ENCODE measurements at places on chromosomes 5 and 9.

DNA sequence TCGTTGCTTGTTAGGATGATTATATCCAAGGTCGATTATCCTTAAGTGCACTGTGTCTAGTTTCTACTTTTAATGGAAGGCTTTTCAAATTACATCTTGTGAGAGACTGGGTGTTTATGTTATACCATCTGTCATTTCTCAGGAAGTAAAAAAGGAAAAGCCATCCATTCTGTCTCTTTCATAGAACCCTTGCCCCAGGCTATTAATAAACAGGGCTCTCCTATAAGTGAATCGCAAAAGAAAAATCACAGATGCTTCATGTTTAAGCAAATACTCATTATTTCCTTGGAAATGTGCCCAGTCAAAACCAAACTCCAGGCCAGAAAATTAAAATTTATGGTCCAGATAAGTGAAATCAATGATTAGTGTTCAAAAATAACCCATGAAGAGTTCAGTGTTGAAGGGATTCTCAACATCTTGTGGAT, 58.1 kb downstream of the STARD4 start:
- DNase-seq, result no peak

GRCh38 chr9:122221183-122221811, 7.5 kb downstream of the LHX6 start:
- DNase-seq, result no peak

- no peak for DNase-seq
Observed at GRCh38 chr9:76358628-76359280, 35.5 kb downstream of the RFK start.

DNA sequence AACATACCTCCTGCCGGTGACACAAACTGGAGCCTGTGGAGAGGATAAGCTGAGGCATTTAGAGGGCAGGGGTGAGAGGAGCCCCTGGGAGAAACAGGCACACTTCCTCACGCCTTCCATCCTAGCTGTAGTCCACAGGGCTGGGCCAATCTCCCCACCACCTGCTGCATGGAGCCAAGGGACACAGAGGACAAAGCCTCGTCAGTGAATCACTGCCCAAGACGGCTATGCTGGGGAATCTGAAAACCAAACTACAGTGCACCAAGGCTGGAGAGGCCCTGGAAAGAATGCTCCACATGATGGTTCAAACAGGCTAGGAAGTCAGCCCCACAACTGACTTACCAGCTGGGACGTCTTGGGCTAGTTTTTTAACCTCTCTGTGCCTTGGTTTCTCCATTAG, 57.0 kb downstream of the SHB start:
- DNase-seq, result no peak

GRCh38 chr9:129075996-129076639, 4.8 kb upstream of the DOLPP1 start:
- no peak for DNase-seq

DNA sequence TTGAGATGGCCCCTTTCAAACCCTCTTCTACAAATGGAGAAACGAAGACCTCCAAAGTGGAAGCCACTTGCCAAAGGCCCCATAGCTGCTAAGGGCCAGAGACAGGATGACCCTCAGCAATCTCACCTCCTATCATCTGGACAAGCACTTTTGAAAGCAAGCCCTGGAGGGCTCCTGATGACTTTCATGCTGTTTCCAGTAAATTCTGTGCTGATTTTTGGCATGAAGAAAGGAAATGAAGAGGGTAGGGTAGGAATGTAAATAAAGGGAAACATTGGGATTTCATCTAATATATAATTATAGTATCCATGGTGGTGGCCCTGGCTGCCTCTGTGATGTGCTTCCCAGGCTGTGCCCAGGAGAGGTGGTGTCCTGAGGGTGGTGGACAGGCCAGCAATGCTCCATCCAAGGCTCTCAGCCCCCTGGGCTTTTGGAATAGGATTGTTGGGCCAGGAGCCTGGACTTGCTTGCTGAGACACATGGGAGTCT, 208.0 kb upstream of the TRIM32 start:
- DNase-seq, result no peak

GRCh38 chr9:134188386-134189144, 24.2 kb upstream of the RNU6ATAC start:
- DNase-seq, result no peak

- no peak for DNase-seq
Observed at GRCh38 chr5:105754056-105754455, 1916.7 kb downstream of the EFNA5 start.

GRCh38 chr5:168354397-168354796, 63.0 kb downstream of the WWC1 start:
- DNase-seq, result no peak

DNA sequence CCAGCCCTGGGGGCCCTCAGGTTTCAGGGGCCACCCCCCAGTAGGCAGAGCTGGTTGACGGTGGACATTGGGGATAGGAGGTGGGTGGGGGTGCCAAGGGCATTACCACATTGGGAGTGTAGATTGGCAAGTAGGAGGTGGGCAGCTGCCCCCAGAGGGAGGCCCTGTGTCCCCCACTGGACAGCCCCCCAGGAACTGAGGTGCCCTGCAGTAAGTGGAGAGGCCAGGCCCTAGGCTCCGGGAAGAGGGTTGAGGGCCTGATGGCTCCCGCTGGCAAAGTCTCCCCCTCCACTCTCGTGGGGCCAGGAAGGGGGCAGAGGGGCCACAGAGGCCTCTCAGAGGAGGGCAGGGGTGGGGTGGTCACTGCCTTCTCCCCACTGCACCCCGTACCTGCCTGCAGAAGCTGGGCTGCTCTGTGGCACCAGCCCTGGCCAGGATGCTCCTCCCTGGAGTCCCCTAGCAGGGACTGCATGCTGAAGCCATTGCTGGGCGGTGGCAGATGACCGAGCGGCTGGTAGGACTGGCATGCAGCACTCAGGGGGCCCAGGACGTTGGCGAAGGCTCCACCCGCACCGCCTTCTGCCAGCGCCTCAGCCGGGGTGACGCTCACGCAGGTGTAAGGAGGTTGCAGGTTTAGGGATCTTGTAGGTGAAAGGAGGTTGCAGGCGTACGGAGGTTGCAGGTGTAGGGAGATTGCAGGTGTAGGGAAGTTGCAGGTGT, 89.6 kb upstream of the CACNA1B start:
- DNase-seq, result no peak

Data from CD4-positive, CD25-positive, alpha-beta regulatory T cell (primary cell).